ENCODE measurements at places on chromosomes 6 and 20.
A peak's percentile ranks its signal among the peaks of the same experiment; 100 is the strongest.

- DNase-seq, result no peak
These were observed 247.6 kb downstream of the PKHD1 start for GRCh38 chr6:51839726-51840374.

- DNase-seq, result no peak
These were observed 1.5 kb upstream of the GZF1 start for GRCh38 chr20:23360531-23360930.

DNA sequence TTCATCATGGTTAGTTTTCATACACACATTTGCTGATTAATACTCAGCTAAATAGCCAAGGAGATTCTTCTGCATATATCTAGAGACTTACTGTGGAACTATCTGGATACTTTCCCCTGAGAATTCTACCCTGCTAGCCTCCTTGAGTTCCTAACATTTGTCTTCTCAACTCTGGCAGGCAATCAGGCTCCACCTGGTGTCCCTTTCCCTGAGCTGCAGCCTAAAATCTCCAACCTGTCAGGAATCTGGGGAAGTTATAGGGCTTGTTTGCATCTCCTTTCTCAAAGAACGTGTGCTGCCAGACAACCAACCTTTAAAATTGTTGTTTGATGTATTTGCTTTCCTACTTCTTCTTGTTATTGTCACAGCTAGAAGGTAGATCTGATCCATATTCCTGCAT, 73.4 kb downstream of the FUT9 start:
- DNase-seq, result no peak

DNA sequence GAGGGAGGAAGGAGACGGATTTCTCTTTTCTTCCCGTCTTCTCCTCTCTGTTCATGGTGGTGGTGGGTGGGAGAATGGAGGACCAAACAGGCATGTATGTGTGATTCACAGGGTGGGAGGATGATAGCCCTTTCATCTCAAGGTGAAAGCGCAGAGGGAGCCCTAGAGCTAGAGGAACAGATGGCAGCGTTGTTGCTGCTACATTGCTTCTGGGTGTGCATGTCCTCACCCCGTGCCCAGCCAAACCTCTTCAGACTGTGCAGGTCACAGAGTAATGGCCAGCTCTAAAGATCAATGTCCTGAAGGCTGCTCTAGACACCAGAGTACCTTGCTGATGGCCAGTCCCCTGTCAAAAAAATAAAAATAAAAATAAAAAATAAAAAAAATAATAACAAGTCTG, 301.8 kb downstream of the TBC1D7 start:
- DNase-seq, result no peak

GRCh38 chr20:46898423-46898822, 3.8 kb downstream of the EYA2 start:
- no peak for DNase-seq

- no peak for DNase-seq
These were observed 100.7 kb upstream of the SULF2 start for GRCh38 chr20:47885909-47886453.

DNA sequence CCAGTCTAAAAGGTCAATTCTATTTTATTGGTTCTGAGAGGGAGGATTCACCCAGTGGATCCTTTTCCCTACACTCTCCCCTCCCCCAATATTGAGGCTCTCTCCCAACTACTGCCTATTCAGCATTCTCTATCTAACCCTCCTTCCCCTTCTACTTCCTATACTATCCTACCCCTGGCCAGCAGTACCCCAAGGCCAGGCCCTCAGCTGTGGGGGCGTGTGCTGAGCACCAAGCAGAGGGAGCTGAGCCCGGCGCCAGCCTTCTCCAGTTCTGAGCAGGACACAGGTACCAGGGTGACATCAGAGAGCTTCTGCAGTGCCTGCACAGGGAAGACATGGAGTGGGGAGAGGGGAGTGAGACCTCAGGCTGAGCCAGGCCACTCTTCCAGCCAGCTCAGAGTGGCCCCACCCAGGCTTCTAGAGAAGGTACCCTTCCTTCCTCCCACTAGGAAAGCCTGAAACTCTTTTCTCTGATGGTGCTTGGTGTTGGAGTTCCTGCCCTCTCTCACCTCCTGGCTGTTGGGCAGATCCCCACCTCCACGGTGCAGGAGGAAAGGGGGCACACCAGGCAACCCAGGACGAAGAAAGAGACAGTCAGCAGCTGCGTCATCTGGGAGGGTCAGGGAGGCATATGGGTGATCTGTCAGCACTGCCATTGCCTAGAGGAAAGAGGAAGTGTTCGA, 1.9 kb downstream of the DDAH2 start:
- no peak for DNase-seq

DNA sequence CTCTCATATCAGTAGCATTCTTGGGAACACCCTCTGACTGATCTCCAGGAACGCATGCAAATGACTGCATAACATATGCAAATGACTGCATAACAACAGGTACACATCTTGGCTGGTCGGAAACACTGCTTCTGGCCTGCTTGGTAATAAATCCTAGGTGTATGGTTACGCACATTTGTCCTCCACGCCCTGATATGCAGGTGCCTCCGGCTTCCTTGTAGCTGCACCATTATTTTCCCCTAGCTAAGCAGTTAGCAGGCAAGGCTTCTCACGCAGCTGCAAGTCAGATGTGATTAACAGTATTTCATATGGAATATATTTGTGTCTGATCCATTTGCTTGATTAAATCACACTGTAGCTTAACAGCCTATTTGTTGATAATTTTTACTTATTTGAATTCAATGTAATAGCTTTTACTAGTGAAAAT, 5.9 kb downstream of the RPS6KA2 start:
- no peak for DNase-seq

GRCh38 chr20:10625641-10626040, 48.2 kb downstream of the JAG1 start:
- DNase-seq, result no peak

DNA sequence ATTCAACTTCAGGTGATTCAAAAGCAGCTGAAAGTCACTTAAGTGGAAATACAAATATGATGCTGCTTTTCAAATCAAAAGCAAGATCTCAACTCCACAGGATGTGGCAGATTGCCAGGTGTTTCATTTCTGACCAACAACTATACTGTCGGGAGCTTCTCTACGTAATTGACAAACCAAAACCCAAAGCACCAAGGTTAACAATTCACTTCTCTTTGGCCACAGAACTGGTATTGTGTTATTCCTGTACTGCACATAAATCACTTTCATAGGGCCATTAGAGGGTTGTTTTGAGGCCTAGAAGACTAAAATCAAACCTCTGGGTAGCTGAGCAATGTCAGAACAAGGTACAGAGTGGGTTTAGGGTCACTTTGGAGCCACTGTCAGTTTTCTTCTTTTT, 169.7 kb downstream of the HAO1 start:
- peak; percentile 97 for DNase-seq

GRCh38 chr6:3990692-3991491, 88.0 kb downstream of the FAM217A start:
- DNase-seq, result peak; percentile 36

- DNase-seq, result no peak
These were observed 43.8 kb downstream of the TAF4 start for GRCh38 chr20:62021793-62022385.

GRCh38 chr6:69775941-69776340, 20.9 kb downstream of the LMBRD1 start:
- DNase-seq, result no peak

DNA sequence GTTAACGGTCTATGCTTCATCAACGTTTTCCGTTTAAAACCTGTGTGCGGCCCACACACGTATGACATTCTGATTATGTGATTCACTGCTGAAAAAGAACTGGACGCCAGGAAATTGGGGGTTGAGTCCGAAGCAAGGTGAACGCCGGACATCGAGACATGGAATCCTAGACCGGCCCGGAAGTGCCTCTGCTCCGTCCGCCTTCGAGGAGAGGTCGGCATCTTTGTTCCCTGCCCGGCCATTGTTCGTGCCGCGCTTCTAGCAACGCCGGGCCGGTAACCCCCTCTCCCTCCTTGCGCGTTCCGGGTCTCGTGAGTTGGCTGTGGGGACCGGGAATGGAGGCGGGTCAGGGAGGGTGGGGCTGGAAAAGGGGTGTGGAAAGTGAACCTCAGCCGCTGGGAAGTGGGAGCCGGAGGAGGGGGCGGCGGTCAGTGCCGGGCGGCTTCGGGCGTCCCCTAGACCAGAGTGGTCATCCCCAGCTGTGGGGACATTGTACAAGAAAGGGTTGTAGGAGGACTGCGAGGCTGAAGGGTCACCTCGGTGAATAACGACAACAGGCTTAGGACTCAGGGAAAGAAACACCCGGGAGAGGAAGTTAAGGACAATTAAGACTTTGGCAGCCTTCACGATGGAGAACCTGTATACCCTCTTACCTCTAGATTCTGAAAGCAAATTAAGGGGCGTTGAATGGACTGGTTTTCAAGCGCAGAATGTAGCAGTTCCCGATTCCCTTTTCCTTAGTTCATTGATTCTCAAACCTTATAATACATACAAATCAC, at the start of gene ZSCAN9:
TSS of gene ZSCAN9 (plus strand) at position 220 of the 779 bp plus-strand sequence. CDS start 1,810 bp downstream, outside the sequence.
- peak; percentile 76 for DNase-seq

DNA sequence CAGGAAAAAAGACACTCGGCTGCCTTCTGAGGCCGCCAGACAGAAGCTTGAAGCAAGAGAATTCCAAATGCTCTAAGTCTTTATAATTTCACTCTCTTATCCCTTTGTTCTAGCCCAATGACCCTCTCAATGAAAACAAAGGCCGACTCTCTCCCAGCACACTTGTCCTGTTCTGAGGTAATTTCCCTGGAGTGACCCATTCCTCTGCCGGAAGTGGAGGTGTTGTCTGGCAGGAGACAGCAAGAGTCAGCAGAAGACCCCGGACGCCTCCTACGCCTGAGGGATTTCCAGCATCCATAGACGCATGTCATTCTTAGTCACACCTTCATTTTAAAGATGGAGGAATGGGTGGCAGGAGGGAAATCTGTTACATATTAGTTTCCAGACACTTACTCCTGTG, 110.3 kb downstream of the SOD2 start:
- DNase-seq, result no peak

GRCh38 chr6:167963589-167964057, 33.8 kb upstream of the KIF25 start:
- DNase-seq, result no peak

GRCh38 chr20:24842918-24843715, 106.0 kb upstream of the CST7 start:
- DNase-seq, result peak; percentile 76

DNA sequence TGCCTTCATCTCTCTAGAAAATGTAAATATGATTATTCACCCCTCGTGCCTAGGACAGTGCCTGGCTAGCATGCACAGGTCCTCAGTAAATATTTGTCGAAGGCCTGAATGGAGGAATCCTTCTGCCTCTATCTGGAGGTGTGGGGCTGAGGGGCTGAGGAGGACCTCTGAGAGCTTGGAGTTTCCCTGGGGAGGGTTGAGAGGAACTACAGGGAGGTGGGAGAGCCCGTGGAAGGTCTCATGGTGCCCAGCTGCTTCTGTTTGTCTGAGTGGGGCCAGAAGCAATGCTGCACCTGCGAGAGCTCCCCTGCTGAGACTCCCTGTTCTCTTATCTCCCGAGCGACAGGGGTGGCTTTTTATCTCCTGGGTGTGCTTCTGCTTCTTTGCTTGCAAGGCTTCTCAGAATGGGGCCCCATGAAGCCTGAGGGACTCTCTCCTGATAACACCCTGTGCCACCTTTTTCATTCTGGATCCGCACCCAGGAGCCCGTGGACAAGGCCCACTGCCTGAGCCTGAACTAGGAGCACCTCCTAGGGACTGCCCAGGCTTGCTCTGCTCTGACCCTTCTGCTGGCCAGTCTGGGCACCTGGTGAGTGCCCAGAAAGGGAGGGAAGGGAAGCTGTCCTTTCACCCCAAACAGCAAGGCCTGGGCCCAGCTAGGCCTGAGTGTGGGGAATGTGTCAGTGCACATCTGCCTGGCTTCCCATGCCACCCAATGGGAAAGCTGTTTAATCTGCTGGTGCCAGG, 2.4 kb downstream of the SLC29A1 start:
- peak; percentile 39 for DNase-seq
